ENCODE measurements at places on chromosomes 5 and 9.

DNA sequence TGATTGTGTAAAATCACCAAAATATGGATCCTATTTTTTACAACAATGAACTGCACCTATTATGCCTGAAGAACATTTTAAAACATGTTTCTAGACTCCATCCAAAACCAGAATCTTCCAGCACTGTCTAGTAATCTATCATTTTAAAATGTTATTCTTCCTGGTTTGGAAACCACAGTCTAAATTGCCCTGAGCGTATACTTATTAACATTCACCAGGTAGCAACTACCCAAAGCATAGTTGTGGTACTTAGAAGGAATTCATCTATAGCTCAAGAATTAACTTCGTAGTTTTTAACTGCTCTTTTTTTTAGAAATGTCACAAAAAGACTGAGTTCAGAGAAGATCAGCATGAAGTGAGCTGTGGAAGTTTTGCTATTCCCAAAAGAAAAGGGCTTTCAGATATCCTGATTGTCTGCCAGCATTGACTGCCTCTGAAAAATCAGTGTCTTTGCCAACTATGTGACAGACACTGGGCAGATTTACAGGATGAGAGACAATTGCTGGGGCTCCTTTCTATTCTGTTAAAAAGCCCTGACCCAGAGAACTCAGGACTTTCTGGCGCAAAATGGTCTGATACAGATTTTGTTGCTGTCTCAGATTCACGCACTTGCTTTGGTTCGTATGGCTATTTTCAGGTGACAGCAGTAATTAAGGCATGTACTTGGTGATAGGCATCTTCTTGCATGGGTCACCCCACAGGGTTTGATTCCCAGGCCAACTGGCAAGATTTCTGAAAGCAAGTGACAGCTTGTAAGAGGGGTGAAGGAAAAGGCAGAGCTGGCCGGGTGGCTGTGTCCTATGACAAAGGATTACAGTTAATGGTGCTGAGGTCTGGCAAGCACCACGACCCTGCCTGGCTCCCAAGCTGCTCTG, 152.5 kb upstream of the RAI14 start:
- DNase-seq = no peak
- no peak overlapping the region for H3K27ac ChIP-seq
- H3K27me3 ChIP-seq = peaks cover 49% of the 10 kb centered on the region
- no peaks in the 10 kb centered on the region for H3K36me3 ChIP-seq
- H3K4me1 ChIP-seq = peaks cover 5% of the 10 kb centered on the region
- no peak overlapping the region for H3K4me3 ChIP-seq

DNA sequence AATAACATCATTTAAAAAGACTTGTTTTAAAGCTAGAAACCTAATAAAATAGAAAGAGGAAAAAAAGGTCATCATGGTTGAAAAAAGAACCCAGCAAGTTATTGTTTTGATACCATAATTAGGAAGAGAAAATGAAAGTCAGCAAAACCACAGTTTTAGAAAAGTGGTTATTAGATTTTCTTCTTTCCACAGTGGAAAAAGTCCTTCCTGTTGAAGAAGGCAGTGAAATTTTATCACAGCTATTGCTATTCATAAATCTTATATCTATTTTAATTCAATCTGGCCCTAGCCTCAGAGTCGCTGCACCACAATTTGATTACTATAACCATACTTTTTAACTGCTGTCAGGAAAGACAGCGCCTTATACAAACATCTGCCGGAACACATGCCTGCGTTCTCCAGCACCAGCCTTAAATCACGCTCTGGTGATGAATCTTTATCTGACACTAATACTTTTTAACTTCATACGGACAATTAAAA, 60.3 kb downstream of the MAPKAP1 start:
- no peaks in the 10 kb centered on the region for H3K27me3 ChIP-seq
- H3K4me1 ChIP-seq = peaks cover 38% of the 10 kb centered on the region
- no peak for DNase-seq
- peak overlapping the region; percentile 66 for H3K4me3 ChIP-seq
- peaks cover 5% of the 10 kb centered on the region for H3K36me3 ChIP-seq

DNA sequence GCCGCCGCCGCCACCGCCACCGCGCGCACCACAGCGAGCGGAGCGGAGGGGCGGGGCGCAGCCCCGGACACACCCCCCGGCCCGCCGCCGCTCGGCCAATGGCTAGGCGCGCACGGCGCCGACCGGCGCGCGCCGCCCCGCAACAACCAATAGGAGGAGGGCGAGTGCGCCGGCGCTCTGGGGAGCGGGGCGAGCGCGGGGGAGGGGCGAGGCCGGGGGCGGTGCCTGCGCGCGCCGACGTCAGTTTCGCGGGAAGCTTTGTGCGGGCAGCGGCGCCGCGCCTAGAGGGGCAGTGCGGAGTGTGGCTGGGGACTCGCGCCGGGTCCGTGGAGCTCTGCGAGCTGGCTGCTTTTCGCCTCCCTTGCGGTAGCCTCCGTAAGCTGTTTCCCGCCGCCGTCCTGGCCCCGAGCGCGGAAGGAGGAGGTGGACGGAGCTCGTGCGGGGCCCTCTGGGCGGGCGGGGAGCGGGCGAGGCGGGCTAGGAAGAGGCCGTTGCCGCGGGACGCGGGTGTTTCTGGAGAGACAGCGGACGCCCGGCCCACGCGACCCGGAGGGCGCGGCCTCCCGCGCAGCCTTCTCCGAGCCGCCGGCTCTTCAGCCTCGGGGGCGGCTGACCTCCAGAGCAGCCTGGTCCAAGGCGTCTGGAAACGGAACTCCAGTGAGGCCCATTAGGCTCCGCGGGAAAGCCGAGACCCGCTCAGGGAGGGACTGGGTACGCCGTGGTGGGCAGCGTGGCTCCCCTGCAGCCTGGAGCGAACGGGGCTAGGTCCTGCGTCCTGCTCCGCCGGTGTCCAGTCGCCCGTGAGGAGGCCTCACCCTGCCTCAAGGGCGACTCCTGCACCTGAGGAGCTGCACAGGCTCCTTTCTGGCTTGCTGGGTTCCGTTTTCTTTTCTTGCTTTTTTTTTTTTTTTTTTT, at the start of gene ZMYND19:
TSS of gene ZMYND19 (minus strand) at position 44 of the 915 bp plus-strand sequence. CDS start 249 bp downstream, outside the sequence.
- peaks cover 11% of the 10 kb centered on the region for H3K4me1 ChIP-seq
- peaks cover 2% of the 10 kb centered on the region for H3K36me3 ChIP-seq
- DNase-seq = peak; percentile 92
- H3K27ac ChIP-seq = peak within 1 kb of the TSS; percentile 65

DNA sequence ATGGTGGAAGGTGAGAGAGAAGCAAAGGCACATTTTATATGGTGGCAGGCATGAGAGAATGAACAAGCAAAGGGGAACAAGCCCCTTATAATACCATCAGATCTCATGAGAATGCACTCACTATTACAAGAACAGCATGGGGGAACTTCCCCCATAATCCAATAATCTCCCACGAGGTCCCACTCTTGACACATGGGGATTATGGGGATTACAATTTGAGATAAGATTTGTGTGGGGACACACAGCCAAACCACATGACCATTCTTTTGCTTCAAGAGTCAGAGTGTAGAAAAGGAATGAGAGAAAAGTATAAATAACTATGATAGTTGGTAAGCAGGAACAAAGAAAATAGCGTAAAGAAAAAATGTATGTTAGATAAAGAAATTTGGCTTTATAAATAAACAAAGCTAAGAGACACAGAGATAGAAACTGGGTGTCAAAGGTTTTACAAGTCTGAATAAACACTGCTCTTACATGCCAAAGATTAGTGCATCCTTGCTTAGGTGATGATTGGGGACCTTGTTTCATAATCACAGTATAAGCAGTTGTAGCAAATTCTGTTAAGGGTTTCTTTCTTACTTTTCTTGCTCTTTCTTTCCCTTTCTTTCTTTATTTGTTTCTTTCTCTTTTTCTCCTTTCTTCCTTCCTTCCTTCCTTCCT, 91.9 kb upstream of the PAPPA start:
- H3K36me3 ChIP-seq = no peaks in the 10 kb centered on the region
- no peaks in the 10 kb centered on the region for H3K4me1 ChIP-seq
- H3K27me3 ChIP-seq = no peaks in the 10 kb centered on the region
- H3K4me3 ChIP-seq = no peak overlapping the region
- H3K27ac ChIP-seq = no peak overlapping the region

GRCh38 chr9:115747731-115748130, 405.9 kb upstream of the PAPPA start:
- H3K27me3 ChIP-seq = peaks cover 13% of the 10 kb centered on the region
- H3K4me3 ChIP-seq = no peak overlapping the region
- no peak overlapping the region for H3K27ac ChIP-seq
- no peaks in the 10 kb centered on the region for H3K4me1 ChIP-seq
- H3K36me3 ChIP-seq = no peaks in the 10 kb centered on the region
- DNase-seq = no peak

- H3K27me3 ChIP-seq = no peaks in the 10 kb centered on the region
- H3K27ac ChIP-seq = no peak overlapping the region
- H3K4me3 ChIP-seq = no peak overlapping the region
- H3K36me3 ChIP-seq = no peaks in the 10 kb centered on the region
- no peaks in the 10 kb centered on the region for H3K4me1 ChIP-seq
These were observed 227.9 kb downstream of the BNC2 start for GRCh38 chr9:16642421-16643109.

- no peak overlapping the region for H3K4me3 ChIP-seq
- peaks cover 3% of the 10 kb centered on the region for H3K36me3 ChIP-seq
- no peaks in the 10 kb centered on the region for H3K27me3 ChIP-seq
- DNase-seq = no peak
- no peak overlapping the region for H3K27ac ChIP-seq
- H3K4me1 ChIP-seq = peaks cover 33% of the 10 kb centered on the region
These were observed 56.4 kb downstream of the PFDN1 start for GRCh38 chr5:140246378-140247122.

DNA sequence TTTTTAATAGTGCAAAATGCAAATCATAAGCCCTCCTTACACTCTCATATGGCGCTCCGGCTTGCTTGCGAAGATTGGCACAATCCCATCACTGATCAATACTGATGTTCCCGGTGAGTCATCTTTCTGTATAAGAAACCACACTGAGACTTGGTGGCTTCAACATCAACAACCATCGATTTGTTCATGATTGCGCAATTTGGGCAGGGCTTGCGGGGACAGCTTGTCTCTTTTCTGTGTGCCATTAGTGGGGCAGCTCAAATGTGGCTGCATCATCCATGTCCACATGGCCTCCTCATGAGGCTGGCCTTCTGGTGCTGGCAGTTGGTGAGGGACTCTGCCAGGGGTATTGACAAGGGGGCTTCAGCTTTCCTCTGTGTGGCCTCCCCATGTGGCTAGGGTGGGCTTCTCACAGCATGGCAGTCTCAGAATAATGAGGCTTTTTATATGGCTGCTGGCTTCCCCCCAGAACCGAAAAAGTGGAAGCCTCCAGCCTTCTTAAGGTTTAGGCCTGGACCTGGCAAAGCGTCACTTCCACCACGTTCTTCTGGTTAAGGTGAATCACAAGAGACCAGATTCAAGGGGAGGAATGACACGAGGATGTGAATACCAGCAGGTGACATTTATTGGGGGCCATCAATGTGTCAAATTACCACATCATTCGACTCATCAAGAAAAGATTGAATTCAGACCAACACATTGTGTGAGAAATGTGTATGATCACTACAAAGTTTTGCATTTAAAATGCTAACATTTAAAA, 79.5 kb upstream of the NFIL3 start:
- H3K4me1 ChIP-seq = no peaks in the 10 kb centered on the region
- H3K27me3 ChIP-seq = peaks cover 31% of the 10 kb centered on the region
- no peak overlapping the region for H3K4me3 ChIP-seq
- no peak for DNase-seq
- H3K27ac ChIP-seq = no peak overlapping the region

DNA sequence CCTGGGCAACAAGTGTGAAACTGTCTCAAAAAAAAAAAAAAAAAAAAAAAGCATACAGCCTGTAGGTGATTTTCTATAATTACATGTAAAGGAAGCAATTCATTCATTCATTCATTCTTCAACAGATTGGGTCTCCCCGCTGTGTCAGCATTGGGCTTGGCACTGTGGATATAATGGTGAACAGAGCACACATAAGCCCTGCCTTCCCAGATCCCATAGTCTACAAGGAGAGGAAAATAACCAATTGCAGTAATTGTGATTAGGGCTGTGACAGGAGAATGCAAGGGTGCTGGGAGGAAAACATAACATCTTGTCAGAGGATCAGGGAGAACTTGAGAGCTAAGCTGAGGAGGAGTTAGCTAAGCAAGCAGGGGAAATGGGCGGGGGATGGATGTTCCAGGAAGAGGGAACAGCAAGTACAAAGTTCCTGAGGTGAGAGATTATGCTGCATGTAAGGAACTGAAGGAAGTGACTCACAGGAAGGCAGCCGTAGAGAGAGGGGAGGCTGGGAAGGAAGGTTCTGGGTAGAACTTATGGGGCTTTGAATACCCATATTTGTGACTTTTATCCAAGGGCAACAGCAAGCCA, 24.0 kb upstream of the KLF9 start:
- H3K4me3 ChIP-seq = no peak overlapping the region
- H3K36me3 ChIP-seq = no peaks in the 10 kb centered on the region
- H3K27me3 ChIP-seq = peaks cover 15% of the 10 kb centered on the region
- DNase-seq = no peak
- peaks cover 11% of the 10 kb centered on the region for H3K4me1 ChIP-seq

GRCh38 chr9:129419382-129419899, 201.5 kb downstream of the C9orf50 start:
- H3K36me3 ChIP-seq = no peaks in the 10 kb centered on the region
- no peaks in the 10 kb centered on the region for H3K27me3 ChIP-seq
- DNase-seq = no peak
- peak overlapping the region; percentile 78 for H3K27ac ChIP-seq

GRCh38 chr5:115629903-115630302, 4.1 kb upstream of the TMED7 start:
- no peaks in the 10 kb centered on the region for H3K36me3 ChIP-seq
- H3K27me3 ChIP-seq = no peaks in the 10 kb centered on the region
- DNase-seq = no peak
- H3K4me3 ChIP-seq = no peak overlapping the region
- H3K27ac ChIP-seq = no peak overlapping the region

GRCh38 chr9:76143834-76144233, 250.4 kb downstream of the RFK start:
- no peak overlapping the region for H3K27ac ChIP-seq
- no peak for DNase-seq
- H3K4me1 ChIP-seq = no peaks in the 10 kb centered on the region
- no peaks in the 10 kb centered on the region for H3K36me3 ChIP-seq
- H3K4me3 ChIP-seq = no peak overlapping the region

- no peak for DNase-seq
- no peak overlapping the region for H3K27ac ChIP-seq
- peaks cover 2% of the 10 kb centered on the region for H3K36me3 ChIP-seq
- no peak overlapping the region for H3K4me3 ChIP-seq
These were observed 148.3 kb downstream of the CACNA1B start for GRCh38 chr9:138025908-138026307.

DNA sequence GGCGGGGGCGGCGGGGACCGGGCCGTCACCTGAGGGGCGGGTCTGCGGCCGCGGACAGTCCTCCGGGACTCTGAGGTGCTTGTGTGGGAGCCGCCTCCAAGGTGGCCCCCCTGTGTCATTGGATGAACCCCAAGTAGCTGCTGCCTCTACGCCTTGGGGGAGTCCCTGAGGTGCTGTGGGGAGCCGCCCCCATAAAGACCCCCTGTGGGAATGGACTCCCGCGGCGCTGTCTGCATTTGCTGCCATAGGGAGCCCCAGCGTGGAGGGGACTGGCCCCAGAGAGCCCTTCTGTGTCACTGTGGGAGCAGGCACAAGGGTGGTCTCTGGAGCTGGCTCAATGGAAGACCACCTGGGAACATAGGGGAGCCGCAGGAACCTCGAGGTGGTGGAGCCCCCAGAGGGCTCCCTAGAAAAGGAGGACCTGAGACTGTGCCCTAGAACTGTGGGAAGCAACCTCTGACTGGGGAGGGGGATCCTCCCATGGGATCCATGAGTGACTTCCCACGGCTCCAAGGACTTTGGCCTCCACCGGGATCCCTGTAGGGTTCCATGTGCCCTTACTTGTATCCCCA, 412 bp downstream of the PHF24 start:
- peaks cover 83% of the 10 kb centered on the region for H3K27me3 ChIP-seq
- peak overlapping the region; percentile 63 for H3K4me3 ChIP-seq
- H3K36me3 ChIP-seq = peaks cover 12% of the 10 kb centered on the region
- H3K4me1 ChIP-seq = peaks cover 7% of the 10 kb centered on the region
- no peak for DNase-seq

GRCh38 chr5:126234563-126235195, 188.5 kb upstream of the GRAMD2B start:
- H3K4me1 ChIP-seq = peaks cover 3% of the 10 kb centered on the region
- no peak for DNase-seq
- H3K4me3 ChIP-seq = no peak overlapping the region

All from T-helper 17 cell (primary cell).